ENCODE measurements at places on chromosomes 7 and 10.

DNA sequence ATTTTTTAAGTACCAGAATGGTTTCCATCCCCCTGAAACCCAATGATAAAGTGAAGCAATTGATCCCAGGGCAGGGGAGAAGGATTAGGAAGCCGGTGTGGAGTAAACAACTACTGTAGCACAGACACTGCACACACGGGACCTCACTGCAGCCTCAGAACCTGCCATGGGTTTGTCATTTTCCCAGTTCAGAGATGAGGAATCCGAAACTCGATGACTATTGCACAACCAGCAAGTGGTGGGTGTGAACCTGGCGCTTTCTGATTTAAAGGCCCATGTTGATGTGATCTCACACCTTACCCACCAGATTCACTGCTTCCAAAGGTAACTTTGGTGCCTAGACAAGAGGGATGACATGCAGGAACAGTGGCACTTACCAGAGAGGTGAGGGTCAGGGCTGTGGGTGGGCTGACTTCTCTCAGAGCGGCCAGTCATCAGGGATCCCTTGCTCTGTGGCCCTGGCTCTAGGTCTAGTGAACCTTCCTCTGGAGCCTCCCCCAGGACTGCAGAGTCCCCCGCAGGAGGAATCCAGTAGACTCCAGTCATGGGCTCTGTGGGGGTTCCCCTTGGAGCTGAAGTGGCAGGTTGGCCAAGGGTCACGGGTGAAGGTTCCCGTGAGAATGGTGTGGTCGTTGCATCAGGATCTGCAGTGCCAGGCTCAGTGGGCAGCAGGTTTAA lies 62.8 kb downstream of the PKD1L1 start:
- DNase-seq, result no peak

DNA sequence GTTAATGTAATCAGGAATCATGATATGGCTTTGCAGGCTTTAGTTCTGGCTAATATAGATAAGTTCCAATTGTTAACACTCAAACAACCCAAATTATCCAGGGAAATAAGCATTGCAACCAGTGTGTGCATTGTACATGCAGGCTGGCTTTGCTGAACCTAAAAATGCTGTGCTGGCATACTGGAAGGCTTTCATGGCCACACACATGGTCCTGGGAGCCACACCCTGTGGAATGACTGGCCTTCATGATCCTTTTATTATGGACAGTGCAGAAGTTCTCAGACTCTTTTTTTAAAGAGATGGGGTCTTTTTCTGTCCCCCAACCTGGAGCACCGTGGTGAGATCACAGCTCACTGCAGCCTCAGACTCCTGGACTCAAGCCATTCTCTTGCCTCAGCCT lies 5.0 kb downstream of the ELMO1 start:
- DNase-seq, result no peak

DNA sequence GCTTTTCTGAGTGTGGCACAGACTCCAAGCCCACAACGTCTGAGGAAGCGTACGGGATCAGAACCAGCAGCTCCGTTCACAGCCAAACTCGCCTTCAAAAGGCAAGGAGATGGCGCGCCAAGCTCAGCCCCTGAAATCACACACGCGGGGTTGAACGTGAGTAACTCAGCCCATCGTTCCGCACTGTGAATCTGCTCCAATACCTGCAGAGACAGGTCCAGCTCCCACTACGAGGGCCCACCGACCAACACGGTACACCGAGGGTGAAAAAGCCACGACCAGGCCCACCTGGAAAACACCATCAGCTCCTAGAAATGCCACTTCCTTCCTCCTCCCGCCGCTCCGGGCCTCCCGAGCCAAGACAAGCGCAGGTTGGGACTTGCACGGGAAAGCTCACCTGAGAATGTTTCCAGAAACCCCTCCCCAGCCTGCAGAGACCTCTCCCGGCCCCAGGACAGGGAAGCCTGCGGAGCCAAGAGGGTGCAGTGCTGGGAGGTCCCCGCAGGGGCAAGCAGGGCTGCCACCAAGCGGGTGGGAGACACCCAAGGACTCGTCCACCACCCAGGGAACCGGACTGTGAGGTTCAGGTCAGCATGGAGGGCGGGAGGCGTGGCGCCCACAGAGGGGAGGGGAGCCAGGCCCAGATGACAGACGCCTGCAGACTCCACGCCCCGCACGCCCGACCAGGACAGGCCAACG lies 93.9 kb upstream of the PDGFA start:
- no peak for DNase-seq

GRCh38 chr7:105691082-105691679 lies 109.9 kb upstream of the EFCAB10 start:
- DNase-seq, result peak; percentile 53

DNA sequence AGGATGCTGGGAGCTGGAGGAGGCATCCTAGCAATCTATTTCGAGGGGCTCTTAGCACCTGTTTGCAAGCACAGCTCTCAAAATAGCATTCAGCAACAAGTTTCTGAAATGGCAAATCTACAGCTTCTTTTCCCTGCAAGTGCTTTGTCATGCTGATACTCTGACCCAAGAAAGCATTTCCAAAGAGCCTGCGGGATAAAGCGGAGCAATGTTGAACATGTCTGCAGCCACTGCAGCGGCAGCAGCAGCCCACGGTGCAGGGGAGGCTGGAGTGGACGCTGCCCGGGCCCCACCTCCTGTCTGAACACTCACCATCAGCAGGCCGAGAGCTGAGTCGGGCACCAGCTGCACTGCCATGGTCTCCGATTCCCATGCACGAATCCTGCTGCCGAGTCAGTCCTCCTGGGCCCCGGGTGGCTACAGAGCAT lies 964 bp downstream of the FRMD4A start:
- DNase-seq, result no peak

DNA sequence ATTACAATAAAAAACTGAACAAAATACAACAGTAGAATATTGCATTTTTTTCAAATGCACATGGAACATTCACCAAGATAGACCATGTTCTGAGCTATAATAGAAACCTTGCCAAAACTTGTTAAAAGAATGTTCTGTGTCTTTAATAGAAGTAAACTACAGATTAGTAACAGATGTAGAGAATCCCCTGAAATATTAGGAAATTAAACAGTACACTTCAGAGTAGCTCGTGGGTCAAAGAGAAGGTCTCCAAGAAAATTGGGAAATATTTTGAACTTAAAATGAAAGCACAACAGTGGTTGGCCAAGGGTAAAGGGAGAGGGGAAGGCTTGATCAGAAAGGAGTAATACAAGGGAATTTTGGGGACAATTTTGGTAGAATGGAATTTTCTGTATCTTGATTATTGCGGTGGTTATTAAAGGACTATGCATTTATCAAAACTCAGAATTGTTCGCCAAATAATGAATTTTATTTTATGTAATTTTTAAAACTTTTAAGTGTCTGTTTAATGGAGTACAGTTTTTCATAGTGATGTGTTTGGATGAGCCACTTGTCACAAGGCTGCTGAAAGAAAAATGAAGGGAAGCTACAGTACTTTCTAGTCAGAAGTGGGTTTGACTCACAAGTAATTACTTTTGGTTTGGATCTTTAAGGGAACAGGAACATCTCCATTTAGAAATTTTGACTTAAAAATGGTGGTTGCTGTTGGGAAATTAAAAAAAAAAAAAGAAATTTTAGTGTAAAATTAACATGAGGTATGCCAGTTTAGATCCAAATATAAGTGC lies 10.2 kb downstream of the PLEKHA8 start:
- DNase-seq, result no peak

- no peak for DNase-seq
Measured at GRCh38 chr10:18044976-18045720, 93.4 kb downstream of the SLC39A12 start.

- DNase-seq, result peak; percentile 38
Measured at GRCh38 chr7:31640381-31640780, 46.6 kb upstream of the PPP1R17 start.

- DNase-seq, result no peak
Measured at GRCh38 chr7:129351320-129351719, 82.9 kb upstream of the STRIP2 start.

- peak; percentile 21 for DNase-seq
Measured at GRCh38 chr7:66634816-66635215, 6.1 kb downstream of the KCTD7 start.

DNA sequence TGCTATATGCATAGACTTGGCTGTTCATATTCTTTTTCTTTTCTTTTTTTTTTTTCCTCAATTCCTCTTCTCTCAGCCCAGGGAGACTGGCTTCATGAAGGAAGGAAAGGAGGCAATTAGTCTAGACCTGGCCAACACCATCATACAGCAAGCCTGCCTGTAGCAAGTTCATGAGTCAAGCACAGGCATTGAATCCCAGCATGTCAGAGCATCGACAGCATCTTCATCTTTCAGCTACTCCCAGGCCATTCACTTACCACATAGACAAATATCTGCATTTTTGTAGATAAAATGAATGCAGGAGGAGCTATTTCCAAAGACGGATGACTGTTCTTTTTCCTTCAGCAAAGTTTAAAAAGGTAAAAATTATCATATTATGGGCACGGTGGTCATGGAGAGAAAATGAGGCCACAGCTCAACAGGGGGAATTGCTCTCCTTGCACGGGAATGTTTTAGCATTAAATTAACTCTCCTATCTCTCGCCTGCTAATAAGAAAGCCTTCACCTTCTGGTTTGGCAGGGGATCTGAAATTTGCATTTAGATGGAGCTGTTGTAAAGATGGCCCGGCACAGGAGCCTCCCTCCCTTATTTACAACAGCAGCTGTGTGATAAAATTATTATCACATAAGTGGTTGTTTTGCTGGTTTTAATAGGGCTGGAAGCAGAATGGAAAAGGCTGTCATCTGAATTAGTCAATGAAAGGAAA lies 626.5 kb upstream of the AUTS2 start:
- DNase-seq, result no peak

DNA sequence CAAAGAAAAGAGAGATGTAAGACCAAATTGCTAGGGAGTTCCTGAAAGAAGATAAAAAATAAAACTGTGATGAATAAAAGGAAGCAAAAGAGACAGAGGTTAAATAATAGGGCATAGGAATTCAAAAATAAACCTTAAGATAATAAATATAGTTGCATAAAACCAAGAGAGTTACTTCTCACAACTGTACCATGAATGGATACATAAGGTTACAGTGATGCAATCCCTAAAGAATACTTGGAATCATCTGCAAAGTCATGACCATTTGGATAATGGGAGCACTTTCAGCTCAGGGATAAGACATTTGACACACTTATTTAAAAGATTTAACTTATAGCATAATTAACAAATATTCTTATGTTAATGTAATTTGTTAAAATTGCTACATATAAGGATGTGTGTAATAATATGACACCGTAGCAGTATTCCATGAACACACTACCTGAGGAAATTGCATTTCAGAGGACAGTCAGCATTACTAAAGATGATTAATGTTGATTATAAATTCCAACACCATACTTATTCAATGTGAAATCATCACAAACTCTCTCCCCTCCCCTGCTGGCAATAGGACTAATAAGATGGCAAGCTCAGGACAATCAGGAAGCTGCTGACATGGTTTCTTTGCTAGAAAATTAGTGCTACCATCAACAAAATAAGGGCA lies 202.1 kb upstream of the AKR1E2 start:
- no peak for DNase-seq

GRCh38 chr7:20741801-20742200 lies 44.9 kb downstream of the SP8 start:
- DNase-seq, result no peak

DNA sequence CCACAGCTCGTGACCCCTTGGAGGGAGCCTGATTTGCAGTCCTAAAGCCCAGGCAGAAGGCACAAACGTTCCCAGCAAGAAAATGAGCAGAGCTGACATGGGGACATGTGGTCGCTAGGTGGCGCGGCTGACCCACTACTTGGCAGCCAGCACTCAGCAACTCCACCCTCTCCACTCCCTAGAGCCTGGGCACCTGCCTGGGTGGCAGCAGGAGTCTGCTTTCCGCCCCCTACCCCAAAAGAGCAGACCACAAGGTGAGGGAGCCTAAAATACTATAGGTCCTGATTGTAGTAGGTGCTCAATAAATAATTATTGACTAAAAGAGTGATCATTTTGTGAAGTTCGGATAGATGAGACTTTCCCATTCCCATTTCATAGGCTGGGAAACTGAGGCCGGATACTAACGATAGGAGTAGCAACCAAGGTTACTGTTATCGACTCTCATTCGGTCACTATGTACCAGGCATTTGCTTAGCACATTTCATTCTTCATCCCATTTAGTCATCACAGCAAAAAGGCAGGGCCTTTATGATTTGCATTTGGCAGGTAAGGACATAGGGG lies 57.4 kb downstream of the NEUROG3 start:
- DNase-seq, result peak; percentile 88

DNA sequence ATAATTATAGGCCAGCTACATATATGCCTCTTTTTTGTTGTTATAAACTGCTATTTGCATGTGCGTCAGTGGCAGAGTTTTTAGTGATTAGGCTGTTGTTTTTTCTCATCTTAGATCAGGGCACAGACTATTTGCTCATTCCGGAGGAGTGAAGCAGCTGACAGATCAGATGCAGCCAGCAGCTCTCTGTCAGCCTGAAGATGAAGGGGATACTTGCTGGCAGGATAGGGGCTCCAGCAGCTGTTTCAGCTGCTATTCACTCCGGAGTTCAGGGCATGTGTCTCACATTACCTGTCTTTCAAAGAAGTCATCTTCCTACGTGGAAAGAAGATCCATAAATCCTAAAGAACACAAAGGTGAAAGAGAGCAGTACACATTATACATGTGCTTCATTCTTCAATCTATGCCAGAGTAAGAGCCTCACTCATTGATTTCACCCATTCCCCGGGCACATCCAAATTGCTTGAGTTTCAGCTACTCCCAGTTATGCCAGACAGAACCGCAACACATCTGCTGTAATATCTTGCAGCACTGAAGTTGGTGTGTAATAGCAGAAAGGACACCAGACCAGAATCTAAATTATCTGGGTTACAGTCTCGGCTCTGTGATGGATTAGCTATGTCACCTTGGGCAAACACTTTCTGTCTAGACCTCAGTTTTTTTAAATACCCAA lies 182.8 kb upstream of the CHRM2 start:
- no peak for DNase-seq

DNA sequence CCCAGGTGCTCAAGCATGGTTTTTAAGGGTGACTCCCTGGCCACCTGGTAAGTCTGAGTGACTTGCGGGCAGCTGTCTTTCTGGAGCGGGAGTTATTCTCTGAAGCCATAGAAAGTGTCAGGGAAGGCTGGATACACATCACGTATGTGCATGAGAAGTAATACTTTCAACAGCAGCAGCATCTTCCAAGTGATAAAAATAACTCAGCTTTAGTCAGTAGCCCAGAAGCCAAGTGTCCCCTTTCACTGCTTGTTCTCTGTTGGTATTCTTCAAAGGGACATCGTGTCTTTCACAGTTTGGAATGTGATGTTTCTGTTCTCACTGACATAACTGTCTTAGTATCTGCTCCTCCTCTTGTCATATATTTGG lies 97.6 kb downstream of the KIAA1217 start:
- no peak for DNase-seq

DNA sequence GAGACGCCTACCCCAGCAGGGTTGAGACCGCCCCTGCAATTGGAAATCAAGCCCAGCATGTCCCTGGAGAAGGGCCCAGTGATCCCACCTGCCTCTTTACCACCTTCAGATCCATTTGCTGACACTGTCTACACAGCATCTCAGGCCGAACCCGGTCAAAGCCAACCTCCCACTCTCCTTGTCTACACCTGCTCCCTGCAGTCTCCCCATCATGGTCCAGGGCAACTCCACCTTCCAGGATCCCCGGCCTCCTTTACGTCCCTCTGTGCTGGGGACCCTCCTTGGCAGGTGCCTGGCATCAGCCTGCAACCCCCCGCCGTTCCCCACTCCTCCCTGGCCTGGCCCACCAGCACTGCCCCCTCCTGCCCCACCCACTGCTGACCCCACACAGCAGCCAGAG lies 227.2 kb downstream of the PAXIP1 start:
- no peak for DNase-seq

Measured in suppressor macrophage (primary cell).